ENCODE measurements at places on chromosomes 2 and 18. TPM values are rescaled to one million over a fixed set of nuclear protein-coding genes. Genes with fewer than 3 reads are reported as not detected.

Gene BZW1
- 131 TPM for total RNA-seq

DNA sequence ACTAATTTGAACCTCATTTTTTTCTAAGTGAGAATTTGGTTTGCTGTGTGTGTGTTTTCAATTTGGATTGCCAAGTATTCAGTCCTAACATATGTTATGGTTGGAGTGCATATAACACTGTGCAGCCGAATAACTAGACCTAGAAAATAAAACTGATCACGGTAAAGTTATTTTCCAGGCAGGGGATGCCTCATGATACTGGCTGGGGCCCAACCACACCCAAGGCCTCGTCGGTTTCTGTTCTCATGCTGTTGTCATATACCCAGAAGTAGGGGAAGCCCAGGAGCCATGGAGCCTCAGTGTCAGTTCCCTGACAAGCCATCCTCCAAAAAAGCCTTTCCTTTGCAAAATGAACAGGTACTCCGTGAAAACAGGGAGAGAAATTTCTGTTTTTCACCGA is 160.2 kb downstream of the GBX2 start:
- DNase-seq, result no peak

GRCh38 chr2:26246818-26247217 is 2.1 kb downstream of the HADHB start:
- no peak for DNase-seq

- DNase-seq, result no peak
These were observed 10.2 kb downstream of the PROKR1 start for GRCh38 chr2:68653538-68653982.

DNA sequence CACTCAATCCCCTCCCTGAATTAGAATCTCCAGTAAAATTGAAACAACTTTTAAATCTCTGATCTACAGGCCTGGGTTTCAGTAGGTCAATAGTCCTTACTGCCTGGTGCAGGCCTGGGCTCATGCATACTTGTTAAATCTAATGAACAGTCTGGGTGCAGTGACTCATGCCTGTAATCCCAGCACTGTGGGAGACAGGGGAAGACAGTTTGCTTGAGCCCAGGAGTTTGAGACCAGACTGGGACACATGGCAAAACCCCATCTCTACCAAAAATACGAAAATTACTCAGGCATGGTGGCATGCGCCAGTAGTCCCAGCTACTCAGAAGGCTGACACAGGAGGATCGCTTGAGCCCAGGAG is 94.7 kb upstream of the SP3 start:
- no peak for DNase-seq

DNA sequence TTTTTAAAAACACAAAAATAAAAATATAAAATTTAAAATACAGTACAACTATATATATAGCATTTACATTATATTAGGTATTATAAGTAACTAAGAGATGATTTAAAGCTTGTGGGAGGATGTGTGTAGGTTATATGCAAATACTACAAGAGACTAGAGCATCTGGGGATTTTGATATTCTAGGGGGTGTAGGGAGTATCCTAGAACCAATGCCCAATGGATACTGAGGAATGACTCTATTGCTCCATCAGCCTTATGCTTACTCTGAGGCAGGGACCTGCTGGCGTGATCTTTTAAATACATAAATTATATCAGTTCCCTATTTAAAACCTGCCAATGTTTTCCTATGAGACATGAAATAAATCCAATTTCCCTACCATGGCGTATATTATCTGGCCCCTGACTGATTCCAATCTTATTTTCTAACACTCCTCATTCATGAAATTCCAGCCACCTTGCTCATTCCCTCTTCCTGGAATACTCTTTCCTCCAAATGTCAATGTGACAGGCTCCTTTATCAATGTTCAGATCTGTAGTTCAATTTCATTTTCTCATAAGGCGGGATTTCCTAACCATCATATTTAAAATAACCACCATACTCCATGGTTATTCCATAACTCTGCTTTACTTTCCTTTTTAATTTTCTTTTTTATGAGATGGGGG is 22.2 kb downstream of the SP3 start:
- DNase-seq, result no peak

GRCh38 chr18:2070631-2071030 is 500.7 kb downstream of the METTL4 start:
- no peak for DNase-seq

DNA sequence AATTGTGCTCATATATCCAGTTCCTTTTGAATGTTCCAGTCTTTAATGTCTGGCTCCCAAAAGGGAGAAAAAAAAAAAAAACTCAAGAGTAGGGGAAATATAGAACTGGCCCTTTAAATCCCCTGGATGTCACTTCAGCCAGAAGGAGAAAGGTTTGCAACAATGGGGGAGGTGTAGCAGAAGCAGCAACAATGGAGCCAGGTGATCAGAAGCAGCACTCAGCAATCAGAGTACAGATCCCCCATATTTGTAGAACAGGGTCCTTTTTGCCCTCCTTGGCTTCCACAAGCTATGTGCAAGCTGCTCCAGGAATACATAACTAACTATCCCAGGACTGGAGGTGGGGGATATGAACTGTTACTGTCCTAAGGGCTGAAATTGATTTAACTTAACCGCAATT is 25.8 kb upstream of the ZNF397 start:
- no peak for DNase-seq

DNA sequence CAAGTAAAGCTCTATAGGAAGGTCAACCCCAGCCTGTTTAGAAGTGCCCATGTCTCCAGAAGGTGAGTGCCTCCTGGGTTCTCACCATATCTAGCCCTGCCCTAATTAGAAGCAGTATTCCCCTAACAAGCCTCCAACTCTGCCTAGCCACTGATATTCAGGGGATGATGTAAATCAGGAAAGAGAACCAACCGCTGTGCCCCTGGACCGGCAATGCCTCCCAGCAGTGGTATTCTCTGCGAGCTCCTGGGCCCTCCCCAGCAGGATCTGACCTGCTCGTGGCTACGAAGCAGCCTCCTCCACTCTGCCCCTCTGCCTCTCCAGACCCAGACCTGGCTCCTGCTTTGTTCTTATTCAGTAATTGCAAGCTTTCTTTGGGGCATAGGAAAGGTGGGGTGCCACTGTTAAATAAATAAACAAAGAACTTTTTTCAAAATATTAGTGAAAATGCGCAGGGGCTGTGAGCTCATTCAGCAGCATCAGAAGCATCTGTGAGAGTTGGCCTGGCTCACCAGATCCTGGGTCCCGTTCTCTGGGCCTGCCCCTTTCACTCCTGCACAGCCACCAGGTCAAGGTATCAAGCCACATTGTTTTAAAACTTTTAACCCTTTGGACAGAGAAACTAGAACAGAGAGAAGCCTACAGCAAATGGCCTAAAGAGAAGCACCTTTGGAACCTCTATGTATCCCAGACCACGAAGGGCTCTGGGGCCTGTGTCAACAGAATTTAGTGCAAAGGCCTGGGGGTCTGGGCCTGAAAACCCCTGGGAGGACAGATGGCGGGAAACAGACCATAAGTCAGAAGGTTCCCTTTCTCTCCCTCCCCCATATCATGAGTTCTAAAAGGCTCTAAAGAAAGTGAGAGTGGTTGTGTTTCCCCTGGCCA is 11.9 kb downstream of the MREG start:
- DNase-seq, result no peak

DNA sequence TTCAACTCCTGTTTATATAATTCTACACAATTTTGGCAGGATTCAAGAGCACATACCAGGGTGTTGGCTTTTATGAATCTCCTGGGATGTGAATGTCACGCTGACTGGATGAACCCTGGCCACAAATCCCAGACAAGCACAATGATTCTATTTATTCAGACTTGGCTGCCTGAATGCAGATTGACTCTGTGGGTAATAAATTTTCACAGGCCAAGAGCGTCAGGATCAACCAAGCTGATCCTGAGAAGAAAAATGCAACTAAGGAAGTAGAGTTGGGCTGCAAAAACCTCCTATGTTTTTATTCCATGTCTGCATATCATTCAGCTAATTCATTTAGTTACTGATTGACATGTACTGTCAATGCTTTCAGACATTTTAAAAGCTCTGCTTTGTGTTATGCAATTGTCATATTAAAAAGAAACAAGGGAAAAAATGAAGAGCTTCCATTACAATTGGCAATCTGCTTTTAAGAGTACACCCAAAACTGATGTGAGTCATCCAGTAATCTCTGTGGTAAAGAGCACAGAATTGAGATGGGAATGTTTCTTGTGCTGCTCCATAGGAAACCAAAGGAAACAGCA is 173.0 kb upstream of the REV1 start:
- DNase-seq, result no peak
